Right lung (tissue), 10 donors: ENCODE measurements at places on chromosomes 5 and 9. TPM values are rescaled to one million over a fixed set of nuclear protein-coding genes. Genes with fewer than 3 reads are reported as not detected.

The ATP10B gene
- 0.23 TPM for polyA plus RNA-seq

The C7 gene
- 534 TPM for polyA plus RNA-seq

The TBCA gene
- polyA plus RNA-seq = 269 TPM

The PCDHAC2 gene
- polyA plus RNA-seq = 4.3 TPM

The PLEKHG4B gene
- 10.7 TPM for polyA plus RNA-seq

The FANCG gene
- polyA plus RNA-seq = 49.0 TPM

The HSD17B3 gene
- polyA plus RNA-seq = 0.52 TPM

DNA sequence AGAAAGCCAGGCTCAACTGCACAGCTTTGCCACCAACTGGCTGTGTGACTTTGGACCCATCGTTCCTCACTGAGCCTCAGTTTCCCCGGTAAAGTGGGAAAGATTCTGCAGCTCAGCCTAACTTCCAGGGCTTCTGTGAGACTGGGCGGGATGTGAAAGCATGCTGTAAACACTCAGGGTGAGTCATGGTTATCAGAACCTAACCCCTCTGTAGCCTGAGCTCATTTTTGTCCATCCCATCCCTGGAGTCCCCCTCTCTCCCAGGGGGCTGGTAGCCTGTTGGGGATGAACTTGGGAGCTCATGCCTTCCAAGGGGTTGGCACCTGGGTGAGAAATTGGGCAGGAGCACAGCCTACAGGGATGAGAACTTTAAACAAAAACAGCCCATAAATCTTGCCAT lies 2.3 kb downstream of the CCDC69 start:
- no peak for DNase-seq

- no peak for DNase-seq
These were observed 6.0 kb downstream of the STOM start for GRCh38 chr9:121364077-121364476.

- DNase-seq = no peak
These were observed 222.2 kb downstream of the TMEM167A start for GRCh38 chr5:82854956-82855355.

DNA sequence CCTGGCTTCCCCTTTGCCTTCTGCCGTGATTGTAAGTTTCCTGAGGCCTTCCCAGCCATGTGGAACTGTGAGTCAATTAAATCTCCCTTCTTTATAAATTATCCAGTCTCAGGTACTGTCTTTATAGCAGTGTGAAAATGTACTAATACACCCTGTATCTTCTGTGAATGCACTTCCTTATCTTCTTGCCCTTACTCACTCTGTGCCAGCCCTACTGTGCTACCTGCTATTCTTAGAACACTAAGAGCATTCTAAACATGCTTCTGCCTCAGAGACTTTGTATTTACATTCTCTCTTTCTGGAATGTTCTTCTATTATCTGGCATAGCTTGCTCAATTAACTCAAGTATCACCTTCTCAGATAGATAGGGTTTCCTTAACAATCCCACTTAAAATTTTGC lies 164.4 kb upstream of the EDIL3 start:
- DNase-seq = no peak

- DNase-seq = no peak
These were observed 313.8 kb downstream of the ASTN2 start for GRCh38 chr9:117101008-117101407.

DNA sequence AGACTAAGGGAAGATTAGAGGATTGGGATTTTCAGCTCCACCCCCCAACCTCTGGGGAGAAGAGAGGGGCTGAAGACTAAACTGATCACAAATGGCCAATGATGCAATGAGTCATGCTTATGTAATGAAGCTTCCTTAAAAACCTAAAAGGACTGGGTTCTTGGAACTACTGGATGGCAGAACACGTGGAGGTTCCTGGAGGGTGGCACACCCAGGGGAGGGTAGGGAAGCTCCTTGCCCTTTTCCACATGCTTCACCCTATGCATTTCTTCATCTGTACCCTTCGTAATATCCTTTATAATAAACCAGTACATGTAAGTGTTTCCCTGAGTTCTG lies 48.6 kb downstream of the ARHGEF28 start:
- no peak for DNase-seq

DNA sequence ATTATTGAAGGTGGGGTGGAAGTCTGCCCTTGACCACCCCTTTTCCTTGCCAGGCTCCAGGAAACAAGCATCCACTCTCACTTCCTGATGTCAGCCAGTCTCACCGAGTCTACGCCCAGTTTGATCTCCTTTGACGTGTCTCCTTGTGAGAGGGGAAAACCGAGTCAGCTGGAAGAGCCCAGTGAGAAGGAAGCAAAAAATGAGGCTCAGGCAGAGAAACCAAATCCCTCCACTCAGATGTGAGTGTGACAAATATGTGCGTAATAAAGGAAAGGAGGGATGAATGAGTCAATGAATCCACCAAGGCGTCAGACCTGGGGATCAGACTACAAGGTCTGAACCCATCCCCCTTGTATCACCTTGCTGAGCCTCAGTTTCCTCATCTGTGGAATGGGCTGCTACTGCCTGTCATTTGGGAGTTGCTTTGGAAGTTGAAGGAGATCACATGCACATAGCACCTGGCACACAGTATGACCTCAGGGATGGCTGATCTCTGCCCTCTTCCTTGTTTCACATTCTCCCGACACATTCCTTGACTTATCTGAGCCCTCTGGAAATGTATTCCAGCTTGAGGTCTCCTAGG lies 61.3 kb upstream of the XPA start:
- DNase-seq = no peak

DNA sequence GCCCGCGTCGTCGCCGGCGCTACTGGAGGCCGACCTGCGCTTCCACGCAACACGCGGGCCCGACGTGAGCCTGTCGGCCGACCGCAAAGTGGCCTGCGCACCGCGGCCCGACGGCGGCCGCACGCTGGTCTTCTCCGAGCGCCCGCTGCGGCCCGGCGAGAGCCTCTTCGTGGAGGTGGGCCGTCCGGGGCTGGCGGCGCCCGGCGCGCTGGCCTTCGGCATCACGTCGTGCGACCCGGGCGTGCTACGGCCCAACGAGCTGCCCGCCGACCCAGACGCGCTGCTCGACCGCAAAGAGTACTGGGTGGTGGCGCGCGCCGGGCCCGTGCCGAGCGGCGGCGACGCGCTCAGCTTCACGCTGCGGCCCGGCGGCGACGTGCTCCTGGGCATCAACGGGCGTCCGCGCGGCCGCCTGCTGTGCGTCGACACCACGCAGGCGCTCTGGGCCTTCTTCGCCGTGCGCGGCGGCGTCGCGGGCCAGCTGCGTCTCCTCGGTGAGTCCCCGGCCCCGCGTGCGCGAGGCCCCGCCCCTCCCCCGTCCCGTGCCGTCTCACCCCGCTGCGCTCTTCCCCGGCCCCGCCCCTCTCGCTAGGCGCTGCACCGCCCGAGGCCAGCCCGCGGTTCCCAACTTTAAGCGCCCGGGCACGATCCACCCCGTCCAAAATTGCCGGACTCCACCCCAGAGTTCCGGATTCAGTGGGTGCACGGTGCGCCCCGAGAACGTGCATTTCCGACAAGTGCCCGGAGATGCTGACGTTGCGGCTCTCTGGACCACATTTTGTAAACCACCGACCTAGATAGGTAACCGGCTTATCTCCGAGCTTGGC lies 42.8 kb downstream of the NEURL1B start:
- no peak for DNase-seq

DNA sequence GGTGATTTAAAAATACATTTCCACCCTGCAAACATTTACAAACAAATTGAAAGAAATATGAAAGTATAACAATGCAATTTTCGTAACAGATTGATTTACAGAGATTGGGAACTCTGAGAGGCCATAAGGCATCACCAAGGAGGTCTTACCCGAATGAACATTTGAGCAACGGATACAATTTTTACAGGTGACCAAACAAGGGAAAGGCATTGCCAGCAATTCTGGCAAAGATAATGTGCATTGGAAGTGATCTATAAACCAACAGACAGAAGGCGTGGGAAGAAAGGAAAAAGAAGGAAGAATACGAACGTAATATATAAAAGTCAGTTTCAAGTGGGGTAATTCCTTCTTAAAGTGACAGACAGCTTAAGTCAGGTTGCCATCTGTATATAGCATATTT lies 295.9 kb downstream of the CDH12 start:
- no peak for DNase-seq

- DNase-seq = no peak
These were observed 129.5 kb downstream of the NPR3 start for GRCh38 chr5:32840606-32841005.

- no peak for DNase-seq
These were observed 74.1 kb downstream of the HABP4 start for GRCh38 chr9:96524045-96524444.

- DNase-seq = no peak
These were observed 193.2 kb downstream of the EFNA5 start for GRCh38 chr5:107477492-107477891.

DNA sequence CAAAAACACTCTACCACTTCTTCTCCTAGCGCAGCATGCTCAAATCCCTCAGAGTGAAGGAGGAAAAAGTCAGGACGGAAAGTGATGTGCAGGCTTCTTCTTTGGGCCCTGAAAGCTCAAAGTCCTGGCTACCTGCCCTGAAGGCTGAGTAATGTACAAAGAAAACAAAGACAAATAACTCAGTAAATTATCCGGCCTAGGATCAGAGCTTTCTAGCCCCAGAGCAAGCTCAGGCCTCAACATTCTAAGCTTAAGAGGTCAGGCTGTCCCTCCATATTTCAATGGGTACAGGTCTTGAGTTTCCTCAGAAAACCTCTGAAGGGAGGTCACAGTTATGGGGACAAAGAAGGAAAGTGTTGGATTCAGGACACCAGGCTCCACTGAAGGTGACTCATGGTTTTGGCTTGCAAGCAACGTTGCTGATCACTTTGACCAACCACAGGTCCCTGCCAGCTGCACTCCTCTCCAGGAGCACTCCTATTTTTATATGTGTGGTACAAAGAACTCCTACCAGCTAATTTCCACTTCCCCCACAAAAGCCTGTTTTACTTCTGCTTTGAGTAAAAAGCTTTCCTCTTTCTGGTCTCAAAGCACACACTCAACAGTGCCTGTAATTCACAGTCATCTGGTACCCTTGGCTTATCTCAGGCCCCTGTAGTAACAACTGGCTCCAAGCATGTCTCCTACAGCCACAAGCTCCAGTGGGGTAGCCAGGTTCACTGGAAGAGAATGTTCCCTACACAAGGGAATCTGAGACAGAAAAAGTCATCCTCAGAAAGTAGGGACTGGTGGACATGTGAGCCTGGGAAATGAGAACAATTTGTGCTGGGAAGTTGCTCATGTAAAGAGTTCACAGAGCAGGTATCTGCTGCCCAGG lies 115.7 kb downstream of the UGCG start:
- no peak for DNase-seq

- DNase-seq = no peak
These were observed 24.8 kb downstream of the ANXA1 start for GRCh38 chr9:73176450-73176875.

- DNase-seq = no peak
These were observed 26.8 kb downstream of the RGS7BP start for GRCh38 chr5:64532657-64533056.

DNA sequence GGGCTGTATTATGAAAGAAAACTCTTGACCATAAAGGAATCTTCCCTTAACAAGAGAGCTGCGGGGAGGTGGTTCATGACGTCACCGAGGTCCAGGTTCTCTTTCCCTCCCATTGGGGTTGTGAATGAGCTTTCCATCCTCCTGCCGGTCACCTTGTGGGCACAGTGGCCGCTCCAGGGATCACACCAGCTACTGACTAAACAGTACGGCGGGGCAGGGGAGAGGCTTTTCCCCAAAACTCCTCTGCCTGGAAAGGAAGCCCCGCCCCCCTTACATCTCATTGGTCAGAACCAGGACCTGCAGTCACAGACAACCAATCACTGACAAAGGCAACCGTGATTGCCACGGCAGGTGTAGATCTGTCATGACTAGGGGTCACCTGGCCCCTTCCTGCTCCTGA lies 35.6 kb downstream of the ROR2 start:
- no peak for DNase-seq
